CD4-positive, alpha-beta memory T cell (primary cell): ENCODE measurements at places on chromosomes 7 and 10.

DNA sequence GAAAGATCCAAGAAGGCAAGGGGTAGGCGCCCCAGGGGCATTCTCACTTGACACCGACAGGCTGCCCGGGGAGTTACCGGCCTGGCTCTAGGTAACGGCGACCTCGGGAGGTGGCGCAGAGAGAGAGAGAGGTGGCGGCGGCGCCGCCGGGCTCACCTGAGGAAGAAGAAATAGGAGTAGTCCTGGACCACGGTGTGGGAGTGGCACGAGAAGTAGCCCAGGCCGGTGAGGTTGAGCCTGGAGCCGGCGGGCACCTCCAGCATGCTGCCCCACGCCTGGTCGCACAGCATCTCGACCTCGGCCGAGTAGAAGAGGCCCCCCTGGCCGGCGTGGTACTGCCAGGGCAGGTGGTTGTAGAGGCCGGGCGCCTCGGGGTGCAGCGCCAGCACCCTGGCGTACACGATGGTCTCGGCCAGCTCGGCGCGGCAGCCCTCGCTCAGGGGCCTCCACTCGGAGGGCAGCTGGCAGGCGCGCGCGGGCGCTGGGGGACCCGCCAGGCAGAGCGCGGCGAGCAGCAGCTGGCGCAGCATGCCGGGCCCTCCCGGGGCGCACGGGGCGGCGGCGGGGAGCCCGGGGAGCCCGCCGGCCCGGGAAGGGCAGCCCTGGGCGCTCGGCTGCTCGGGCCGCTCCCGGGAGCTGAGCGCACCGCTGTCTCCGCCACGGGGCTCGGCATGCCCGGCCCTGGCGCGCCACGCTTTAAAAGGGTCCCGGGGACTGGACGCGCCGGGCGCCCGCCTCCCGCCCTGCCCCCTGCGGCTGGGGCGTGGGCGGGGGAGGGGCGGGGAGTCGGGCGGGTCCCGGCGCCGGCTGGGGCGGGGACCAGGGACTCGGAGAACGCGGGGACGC is at the start of gene CCDC3:
Gene CCDC3, minus strand, starts transcription at position 673 of the 846 bp plus-strand sequence. Its CDS starts 143 bp downstream, at position 530.
- no peak for DNase-seq

DNA sequence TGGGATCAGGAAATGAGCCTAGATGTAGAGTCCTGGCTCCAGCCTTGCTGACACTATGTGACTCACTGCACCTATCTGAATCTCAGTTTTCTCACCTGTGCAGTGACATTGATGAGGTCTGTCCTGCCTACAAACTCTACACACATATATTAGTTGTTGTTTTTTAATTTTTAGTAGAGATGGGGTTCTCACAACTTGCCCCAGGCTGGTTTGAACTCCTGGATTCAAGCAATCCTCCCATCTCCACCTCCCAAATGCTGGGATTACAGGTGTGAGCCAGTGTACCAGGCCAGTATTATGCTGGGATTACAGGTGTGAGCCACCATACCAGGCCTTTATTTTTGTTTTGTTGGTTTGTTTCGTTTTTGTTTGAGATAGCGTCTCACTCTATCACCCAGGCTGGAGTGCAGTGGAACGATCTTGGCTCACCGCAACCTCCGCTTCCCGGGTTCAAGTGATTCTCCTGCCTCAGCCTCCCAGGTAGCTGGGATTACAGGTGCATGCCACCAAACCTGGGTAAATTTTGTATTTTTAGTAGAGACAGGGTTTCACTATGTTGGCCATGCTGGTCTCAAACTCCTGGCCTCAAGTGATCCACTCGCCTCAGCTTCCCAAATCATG is 11.8 kb upstream of the DDIT4 start:
- DNase-seq = no peak

DNA sequence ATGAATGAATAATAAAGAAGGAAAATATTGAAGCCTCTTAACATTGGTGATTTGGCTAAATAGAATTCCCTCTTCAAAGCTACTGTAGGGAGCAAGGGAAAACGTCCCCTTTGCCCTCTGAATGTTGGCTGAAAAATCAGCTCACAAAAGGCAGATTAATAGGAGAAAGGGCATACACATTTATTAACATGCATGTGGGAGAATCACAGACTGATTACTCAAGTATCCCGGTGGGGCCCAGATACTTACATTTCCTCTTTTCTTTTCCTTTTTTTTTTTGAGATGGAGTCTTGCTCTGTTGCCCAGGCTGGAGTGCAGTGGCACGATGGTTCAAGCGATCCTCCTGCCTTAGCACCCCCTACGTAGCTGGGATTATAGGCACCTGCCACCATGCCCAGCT is 68.5 kb downstream of the HK1 start:
- no peak for DNase-seq

- no peak for DNase-seq
These were observed 47.7 kb downstream of the ZNF277 start for GRCh38 chr7:112254156-112254555.

GRCh38 chr7:137801491-137801890 is 45.3 kb downstream of the DGKI start:
- no peak for DNase-seq

DNA sequence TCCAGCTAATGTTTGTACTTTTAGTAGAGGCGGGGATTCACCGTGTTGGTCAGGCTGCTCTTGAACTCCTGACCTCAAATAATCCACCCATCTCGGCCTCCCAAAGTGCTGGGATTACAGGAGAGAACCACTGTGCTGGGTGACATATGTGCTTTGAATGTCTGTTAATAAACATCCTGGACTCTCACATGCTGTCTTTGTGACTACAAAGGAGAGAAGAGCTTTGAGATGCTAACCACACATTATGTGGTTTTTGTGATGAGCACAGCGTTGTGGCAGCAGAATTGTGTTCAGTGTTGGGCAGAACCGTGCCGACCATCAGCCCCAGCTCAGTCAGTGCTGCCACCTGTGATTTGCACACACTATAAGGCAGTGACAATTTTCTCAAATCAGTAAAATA is 500.1 kb upstream of the KLF6 start:
- peak; percentile 1 for DNase-seq

DNA sequence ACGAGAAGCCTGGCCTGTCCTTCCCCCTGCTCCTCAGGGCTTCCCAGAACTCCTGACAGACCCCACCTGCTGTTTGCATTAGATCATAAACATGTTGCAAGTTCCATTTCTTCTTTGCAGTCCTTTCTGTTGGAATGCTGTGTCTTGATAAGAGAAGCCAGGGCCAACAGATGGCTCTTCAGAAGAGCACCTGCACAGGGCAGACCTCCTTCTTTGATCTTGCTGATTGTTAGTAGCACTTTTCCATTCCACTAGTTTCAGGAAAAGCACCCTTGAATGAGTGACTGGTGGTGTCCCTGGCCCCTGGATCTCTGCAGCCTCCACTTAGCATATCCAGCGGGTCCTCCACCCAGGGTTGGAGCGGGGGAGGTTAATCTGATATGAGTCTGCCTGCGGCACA is 243.2 kb downstream of the GFRA1 start:
- no peak for DNase-seq

DNA sequence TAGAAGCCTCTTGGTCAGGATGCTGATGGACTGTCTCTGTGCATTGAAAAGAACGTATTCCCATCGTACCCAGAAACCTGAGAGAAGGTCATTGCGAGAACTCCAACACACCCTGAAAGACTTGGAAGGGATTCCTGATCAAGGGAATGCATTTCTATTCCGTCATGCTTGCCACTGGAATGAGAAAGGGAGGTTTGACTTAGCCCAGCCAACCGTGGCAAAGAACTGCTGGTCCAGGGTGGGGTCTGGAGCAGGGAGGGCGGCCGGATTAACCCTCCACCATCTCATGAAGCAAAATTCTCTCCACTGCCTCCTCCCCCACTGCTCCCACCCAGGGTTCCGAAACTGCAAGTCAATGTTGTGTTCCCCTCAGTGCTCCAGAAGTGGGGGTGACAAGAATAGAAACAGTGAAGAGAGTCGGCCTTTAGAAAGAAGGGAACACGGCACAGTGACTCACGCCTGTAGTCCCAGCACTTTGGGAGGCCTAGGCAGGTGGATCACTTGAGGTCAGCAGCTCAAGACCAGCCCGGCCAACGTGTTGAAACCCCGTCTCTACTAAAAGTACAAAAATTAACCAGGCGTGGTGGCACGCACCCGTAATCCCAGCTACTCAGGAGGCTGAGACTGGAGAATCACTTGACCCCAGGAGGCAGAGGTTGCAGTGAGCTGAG is 137.5 kb upstream of the MGMT start:
- DNase-seq = no peak

GRCh38 chr7:158602905-158603772 is 15.5 kb upstream of the PTPRN2 start:
- DNase-seq = no peak

DNA sequence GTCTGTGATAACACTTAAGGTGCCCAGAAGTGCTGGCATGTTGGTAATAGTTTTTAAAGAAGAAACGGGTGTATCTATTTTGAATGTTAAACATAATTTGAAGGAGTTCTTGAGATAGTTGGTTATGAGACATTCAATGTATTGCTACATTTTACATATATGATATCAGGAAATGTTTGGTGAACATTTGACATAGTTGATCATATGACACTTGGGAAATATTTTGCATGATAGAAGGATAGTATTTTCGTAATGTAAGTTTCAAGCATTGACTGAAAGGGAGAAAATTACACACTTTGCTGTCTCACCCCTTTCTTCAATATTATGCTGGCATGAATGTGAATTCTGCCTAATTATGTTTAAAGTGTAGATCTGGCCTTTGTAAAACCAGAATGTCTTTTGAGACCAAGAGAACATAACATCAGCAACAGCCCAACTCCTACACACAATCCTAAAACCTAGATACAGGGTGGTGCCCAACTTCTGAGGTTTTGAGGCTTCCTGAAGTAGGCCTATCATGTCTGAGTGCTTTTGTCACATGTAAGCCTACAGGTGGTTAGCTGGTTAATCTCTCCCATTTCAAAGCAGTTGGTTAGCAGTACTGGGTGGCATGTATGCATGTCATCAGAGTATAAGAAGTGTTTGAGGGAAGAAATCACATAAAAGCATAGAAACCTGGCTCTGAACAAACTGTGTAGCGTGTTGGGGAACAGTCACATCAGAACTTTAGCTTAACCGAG is 2.1 kb downstream of the ADD3 start:
- DNase-seq = peak; percentile 89

- DNase-seq = no peak
These were observed 55.4 kb downstream of the SLC37A3 start for GRCh38 chr7:140342727-140343514.

GRCh38 chr10:71790749-71791440 is 17.6 kb upstream of the VSIR start:
- no peak for DNase-seq

DNA sequence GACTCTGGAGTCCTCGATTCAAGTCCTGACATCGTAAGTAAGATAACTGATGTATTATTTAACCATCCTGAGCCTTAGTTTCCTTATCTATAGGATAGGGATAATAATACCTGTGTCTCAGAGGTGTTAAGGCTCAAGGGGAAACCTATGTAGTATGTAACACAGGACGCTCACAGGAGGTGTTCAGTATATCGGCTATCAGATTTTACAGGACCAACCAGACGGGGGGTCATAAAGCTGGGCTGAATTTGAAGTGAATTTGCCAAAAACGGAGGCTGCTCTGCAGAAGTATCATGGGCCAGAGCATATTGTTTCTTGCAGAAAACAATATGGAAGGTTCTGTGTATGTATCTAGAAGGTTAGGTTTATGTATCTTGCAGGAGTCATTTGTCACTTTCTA is 11.1 kb upstream of the ZNF282 start:
- no peak for DNase-seq

DNA sequence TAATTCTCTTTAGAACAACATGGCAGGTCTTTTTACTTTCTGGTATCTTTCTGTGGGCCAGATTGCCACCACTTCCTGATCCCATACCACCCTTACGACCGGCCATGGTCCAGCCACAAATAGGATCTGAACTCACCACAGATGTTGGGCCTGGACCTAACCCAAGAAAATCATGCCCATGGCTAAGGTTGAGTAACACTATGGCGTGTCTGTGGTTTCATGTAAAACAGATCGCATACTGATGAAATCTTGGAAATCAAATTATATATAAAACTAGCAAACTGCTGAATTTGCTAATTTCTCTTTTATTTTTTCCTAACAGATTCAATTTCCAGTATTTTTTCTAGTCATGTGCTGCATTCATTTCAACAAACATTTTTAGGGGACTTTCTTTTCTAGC is 77.2 kb downstream of the CH25H start:
- no peak for DNase-seq

GRCh38 chr10:60549686-60550085 is 160.0 kb upstream of the ANK3 start:
- no peak for DNase-seq

- DNase-seq = no peak
These were observed 33.7 kb downstream of the ABLIM1 start for GRCh38 chr10:114624422-114624821.
